ENCODE measurements at places on chromosomes 6 and 20.

- no peak for DNase-seq
These were observed 98.9 kb upstream of the ENPP5 start for GRCh38 chr6:46269447-46270229.

- DNase-seq = no peak
These were observed 218.6 kb upstream of the UFL1 start for GRCh38 chr6:96302991-96303390.

GRCh38 chr6:137102050-137102848 is 57.5 kb upstream of the IL20RA start:
- DNase-seq = no peak

DNA sequence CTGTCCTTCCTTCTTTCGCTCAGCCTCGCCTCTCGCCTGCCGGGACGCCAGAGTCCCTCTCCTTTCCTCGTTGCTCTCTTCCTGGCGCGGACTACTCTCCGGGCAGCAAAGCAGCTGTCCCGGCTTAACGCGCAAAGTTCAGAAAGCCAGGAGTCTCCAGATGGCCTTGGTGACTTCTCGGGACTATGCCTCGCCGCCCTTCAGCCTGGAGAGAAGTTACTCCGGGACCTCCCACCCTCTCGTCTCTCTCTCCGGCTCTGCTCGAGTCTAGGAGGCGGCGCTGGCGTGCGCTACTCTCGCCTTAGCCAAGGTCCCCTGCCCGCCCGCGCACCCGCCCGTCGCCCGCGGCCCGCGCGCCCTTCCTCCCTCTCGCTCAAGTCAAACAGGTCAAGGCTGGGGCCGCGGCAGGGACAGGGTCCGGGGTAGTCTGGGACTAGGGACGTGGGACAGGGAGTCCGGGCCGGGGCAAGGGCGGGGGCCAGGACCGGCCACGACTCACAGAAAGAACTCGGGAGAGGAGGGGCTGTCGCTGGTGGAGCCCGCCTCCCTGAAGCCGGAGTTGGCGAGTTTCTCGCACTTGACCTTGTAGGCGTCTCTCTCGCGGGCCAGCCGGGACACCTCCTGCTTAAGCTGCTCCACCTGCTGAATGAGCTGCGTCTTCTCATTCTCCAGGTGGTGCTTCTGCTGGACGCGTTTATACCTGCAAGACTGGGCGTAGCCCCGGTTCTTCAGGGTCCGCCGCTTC is 1.5 kb downstream of the MAFB start:
- no peak for DNase-seq

DNA sequence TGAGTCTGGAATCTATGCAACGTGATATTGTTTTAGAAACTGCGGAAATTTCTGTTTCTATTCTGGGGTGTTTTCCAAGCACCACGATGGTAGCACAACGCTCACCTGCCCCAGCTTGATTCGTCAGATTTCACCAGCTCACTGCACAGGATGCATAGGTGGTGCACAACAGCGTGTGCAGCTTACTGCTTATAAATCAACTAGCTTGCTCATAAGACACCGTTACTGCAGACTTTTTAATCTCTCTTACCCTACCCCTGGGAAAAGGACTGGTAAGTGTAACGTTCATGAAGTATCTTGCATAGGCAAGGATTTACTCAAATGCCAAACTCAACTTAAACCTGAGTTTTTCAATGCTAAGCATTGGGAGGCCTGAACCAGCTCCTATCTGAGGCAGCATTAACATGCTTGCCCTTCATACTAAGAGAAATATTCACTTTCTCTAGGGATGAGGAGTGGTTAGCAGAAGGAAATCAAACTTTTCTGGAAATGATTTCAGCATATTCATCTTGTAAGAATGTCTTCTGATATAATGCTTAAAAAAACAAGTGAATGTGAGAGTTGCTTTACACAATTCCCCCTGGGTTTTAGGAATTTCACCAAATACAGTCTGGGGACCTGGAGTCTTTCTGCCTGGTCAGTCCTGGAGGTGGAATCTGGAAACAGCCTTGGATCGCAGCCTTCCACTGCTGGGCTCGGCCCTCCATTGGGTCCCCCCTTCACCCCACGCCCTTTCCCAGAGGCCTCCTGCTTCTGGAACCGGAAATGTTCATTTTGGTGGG is 100.6 kb downstream of the DACT2 start:
- no peak for DNase-seq

Measured in CD4-positive, alpha-beta T cell treated with Interleukin-17A for 1 hour (primary cell).